ENCODE measurements at places on chromosomes 11 and 22.

DNA sequence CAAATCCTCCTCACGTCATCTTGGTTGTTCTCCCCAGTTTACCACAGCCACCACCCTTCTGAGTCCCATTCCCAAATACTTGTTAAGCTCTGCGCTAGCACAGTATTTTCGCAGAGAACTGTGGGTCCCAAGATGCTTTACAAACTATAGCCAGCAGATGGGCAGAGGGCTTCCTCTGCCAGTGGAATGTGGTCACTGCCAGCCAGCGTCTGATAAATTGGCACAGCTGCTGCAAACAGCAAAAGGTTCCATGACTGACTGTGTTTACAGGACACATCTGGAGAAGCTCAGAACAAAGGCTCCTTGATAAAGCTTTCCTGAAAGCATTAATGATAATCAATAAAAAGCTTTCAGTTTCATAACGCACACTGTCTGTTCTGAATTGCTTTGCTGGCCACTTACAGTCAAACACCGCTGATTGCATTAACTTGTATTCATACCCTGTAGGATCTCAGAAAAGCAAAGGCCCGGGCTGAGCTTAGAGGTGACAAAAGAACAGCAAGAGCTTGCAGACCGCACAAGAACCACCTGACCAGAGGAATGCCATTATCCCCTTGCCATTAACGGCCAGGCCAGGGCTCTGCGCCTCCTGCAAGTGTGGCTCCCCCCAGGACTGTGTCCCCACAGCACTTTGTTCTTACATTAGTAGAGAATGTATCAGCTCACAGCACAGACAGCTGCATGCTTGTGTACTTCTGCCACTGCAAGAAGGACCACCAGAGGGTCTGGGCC is 120.6 kb downstream of the MICAL3 start:
- no peak for DNase-seq

DNA sequence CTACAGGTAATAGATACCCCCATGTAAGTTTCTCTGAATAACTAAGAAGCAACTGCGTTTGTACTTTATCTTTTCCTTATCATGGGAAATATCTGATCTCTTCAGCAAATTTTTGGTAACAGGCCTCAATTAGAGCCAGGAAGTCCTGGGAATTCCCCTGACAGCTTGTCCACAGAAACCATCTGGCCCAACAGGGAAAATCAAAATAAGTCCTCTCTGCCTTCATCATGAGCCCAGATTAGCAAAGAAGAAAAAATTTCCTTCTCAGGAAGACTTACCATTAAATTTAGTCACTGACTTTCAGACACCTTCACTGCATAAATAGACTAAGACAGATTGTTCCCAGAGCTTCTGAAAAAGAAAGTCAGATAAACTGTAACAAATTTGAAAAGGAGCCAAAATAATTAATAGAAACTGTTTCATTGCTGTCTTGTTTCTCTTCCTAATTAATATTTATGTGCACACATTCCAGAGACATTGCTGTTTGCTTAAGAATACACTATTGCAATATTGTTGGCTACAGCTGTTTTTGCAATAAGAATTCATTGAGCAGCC is 278.1 kb upstream of the FAT3 start:
- DNase-seq: no peak

DNA sequence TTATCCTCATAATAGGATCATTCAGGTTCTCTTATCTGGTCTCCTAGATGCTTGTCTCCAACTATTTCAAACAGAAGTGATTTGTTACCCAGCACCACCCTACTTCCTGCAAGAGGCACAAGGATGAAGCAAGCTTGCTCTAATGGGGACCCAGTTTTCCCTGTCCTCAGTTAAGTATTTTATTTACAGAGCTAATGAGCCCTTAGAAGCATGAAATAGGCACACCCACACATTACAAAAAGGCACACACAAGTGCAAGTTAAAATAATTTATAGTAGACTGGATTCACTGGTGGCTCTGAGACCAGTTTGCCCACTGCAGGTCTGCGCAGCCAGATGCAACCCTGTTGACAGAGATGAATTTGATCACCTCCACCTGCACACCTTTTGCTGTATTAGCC is 167.5 kb downstream of the KIRREL3 start:
- DNase-seq: no peak

DNA sequence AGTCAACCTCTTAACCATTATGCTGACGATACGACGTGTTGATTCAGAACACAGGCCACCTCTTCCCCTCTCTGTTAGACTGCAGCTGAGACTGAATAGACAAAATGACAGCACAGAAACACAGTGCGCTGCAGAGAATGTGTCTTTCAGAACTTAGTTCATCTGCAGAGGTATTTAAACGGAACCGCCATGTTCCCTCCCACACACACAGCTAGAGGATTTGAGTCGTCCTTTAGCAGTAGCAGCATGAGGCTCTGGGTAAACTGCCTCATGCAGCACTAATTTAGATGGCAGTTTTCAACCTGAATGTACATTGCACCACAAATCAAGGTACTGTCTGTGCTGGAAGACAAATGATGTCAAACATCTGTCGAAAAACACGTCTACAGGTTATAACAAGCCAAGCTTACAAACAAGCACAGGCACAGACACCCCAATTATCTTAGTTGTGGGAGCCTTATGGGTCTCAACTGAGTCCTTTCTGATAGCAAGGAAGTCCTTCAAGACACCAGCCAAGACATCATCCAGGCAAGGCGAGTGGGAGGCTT is 76.6 kb upstream of the LRRC4C start:
- no peak for DNase-seq

GRCh38 chr11:17385926-17386325 is 2.5 kb downstream of the KCNJ11 start:
- DNase-seq: no peak

GRCh38 chr11:94604482-94604881 is 37.3 kb downstream of the PIWIL4 start:
- no peak for DNase-seq

GRCh38 chr11:69721106-69721505 is 17.3 kb upstream of the FGF19 start:
- no peak for DNase-seq

GRCh38 chr11:76690736-76691135 is 20.2 kb upstream of the LRRC32 start:
- no peak for DNase-seq
